Urinary bladder (tissue), 4 donors: ENCODE measurements at places on chromosomes 5 and 9.

DNA sequence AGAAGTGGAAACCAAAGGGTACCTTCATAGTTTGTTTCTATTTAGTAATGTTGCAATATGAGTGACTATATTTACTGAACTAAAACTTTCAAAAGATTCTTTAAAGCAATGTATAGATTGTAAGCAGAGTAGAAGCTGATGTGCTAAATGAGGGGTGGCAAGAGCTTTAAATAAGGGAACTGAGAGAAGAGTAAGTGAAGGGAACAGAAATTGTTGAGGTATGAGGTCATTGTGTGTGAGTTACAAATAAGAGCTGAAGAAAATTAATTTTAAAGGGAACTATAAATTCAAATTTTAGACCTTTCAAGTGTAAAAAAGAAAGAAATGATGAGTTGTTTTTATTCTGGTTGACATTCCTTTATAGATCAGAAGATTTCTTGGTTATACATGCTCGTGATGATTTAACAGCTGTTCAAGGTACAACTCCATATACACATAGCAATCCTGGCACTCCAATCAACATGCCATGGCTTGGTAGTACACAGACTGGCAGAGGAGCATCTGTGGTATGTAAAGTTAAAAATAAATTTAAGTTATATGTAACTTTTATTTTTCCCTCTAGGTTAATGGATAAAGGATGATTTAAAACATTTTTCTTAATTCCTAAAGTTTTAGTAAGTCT, 135.1 kb upstream of the TNFAIP8 start:
- no peak for DNase-seq

DNA sequence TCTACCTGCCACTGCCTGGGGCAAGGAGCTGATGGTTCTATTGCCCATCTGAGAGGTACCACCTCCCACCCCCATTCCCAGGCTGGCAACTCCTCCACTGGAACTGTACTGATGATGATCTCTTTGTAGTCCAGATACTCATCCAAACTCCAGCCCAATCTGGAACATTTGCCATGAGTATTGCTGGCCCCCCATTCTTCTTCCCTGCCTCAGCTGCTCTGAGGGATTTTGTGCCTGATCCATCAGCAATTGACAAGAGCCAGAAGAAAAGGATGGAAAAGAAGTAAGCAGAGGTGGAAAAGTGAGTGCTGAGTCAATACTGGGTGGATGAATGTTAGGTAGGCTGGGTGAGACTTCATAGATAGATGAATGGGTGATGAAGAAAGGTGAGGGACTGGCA, 101.2 kb downstream of the NMUR2 start:
- no peak for DNase-seq

GRCh38 chr9:15782106-15782505, 229.3 kb downstream of the CCDC171 start:
- DNase-seq: no peak

DNA sequence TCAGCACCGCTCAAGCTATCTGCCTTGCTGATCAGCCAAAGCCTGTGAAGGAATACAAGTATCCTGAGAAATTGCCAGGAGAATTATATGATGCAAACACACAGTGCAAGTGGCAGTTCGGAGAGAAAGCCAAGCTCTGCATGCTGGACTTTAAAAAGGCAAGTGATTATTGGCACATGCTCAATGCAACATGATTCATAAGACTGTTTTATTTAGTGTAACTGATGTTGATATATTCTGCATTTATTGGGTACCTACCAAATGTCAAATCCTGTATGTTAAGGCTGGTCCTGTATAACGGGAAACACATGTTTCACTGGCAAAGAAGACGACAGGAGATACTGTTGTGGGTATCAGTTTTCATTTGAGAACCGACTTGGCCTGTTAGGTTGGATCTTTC, 69.0 kb downstream of the ADAMTS16 start:
- peak; percentile 83 for DNase-seq

GRCh38 chr5:142007237-142007544, 5.6 kb downstream of the GNPDA1 start:
- DNase-seq: no peak

DNA sequence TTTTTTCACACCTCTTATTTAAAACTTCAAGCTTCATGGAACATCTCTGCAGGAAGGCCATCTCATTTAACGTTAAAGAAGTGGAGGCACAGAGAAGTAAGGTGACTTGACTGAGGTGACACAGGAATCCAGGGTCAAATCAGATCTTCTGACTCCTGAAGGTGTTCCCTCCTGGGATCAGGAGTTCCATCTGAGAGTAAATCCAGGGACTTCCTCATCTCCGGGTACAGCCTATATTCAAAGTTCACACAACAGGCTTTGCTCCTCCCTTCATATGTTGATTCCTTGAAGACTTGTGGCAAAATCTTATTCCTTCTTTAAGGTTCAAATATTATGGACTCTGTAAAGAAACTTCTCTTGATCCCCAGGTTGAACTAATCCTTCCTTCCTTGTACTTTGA, 313.1 kb upstream of the CLINT1 start:
- DNase-seq: no peak

GRCh38 chr9:95732802-95733688, 142.4 kb upstream of the ERCC6L2 start:
- no peak for DNase-seq
